Iris pigment epithelial cell (primary cell): ENCODE measurements at places on chromosomes 16 and 17.

- peak; percentile 99 for DNase-seq
These were observed 155.7 kb downstream of the SOCS1 start for GRCh38 chr16:11100239-11100750.

DNA sequence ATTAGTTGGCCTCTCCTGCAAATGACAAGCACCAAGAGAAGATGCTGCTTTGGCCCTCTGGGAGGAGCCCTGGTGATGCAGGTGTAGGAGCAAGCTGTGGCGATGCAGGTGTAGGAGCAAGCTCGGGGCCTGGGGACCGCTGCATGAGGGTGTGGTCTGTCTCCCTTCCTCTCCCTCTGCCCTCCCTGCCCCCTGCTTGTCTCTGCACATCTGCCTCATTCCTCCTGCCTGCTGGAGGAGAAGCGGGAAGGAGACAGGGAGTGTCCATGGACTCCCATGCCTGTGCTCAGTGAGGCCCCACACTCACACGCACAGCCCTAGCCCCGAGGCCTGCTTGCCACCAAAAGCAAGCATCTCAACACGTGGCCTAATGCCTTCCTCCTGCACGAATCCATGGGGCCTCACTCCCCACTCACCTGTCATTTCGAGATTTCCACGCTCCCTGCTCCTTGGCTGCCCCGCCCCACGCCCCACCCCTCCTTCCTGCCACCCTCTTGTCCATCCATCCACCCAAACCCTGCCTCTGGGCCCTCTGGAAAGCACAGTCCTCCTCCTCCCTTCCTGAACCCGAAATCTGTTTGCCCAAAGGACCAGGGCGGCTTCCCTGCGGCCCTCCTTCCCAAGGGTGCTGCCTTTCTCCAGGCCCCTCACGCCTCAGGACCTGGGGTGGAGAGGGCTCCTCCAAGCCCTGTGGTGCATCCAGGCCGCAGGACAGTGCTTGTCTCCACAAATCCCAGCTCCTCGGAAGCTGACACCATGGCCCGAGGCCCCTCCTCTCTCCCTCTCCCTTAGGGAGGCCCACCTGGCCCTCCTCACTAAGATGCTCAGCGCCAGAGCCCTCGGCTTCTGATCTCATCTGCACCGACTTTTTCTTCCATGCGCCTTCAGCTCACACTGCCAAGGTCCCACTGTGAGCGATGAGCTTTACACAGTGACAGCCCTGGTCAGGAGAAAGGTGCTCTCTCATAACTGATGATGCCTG lies 11.8 kb upstream of the ALDH3A1 start:
- DNase-seq = no peak

GRCh38 chr17:65730711-65731169 lies 169.3 kb upstream of the AXIN2 start:
- peak; percentile 11 for DNase-seq

DNA sequence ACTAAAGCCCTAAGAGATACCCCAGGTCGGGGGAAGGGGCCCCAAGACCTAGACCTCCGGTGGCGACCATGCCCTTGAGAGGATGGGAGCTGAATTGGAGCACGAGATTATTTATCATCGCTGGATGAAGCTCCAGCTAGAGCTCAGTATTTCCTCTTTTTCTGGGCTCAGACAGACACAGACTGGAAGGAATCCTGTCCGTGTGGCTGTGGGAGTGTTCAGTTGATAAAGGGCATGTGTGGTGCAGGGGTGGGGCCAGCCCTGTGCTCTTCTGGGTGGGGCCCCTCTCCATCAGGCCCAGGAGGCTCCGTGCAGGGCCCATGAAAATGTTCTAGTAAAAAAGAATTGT lies 6.3 kb upstream of the CBX4 start:
- peak; percentile 32 for DNase-seq

DNA sequence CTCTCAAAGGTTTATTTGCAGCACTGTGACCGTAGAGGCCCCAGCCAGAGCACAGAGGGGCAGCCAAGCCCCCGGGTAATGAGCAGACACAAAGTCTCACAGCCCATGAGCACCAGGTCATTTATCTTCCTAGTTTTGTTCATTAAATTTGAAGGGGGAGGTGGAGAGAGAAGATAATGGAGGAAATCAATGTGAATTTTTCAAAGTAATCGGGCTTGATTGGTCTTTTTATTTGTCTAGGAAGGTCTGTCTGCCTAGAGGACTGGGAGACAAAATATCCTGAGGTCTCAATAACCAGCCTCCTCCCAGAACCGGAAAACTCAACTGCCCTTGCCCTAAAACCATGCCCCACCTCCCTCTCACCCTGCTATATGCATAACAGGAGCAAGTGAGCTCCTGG lies 189.0 kb downstream of the SLC39A11 start:
- no peak for DNase-seq
